Cerebellar nuclear complex (tissue), 1 donor: ENCODE measurements at places on chromosomes 7 and 10.

DNA sequence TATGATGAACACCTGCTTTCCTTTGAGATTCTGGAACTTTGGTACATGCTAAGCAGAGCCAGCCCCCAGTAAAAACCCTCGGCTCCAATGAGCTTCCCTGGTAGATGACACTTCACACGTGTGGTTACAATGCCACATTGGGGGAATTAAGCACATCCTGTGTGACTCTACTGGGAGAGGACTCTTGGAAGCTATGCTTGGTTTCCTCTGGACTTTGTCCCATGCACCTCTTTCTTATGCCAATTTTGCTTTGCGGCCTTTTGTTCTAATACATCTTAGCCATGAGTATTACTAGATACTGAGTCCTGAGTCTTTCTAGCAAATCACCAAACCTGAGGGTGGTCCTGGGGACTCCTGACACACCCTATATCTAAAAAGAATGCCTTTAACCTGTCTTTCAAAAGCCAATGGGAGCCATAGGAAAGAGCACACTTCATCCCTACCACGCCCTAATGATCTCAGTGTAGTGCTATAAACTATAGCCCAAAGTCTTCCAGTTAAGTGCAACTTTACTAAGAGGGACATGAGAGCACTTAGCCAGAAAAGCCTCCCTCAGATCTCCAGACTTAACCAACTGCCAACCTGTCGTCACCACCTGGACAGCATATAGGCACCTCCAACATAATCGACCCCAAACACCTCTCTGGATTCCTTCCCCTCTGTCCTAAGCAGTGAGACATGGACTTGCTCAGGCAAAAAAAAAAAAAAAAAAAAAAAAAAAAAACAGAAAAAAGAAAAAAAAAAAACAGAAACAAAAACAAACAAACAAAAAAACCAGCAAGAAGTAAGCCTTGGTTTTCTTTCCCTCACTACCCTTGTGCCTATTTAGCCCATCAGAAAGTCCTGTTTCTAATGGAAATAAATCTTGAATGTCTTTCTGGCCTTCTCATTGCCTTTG is 37.4 kb downstream of the CCDC6 start:
- DNase-seq: no peak

- DNase-seq: no peak
These were observed 141.7 kb downstream of the SEC23IP start for GRCh38 chr10:120034236-120034635.

DNA sequence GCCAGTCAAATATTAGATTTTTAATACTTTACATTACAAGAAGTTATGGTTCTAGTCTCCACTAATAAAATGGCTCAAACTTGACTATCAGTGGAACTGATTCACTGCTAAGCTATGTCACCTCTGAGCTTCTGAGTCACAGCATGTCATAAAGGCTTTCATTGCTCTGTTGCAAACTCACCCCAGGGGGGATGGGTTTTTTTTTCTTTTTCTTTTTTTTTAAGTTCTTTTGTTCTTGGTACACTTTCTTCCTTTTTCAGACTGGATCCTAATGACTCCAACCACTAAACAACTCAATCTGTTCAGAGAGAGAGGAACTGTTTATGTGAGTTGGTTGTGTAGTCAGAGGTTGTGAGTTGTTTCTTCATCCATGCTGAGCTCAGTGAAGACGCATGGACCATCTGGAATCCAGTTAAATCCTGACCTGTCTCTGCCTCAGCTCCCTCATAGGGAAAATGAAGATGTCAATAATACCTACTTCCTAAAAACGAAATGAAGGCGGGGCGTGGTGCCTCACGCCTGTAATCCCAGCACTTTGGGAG is 11.0 kb downstream of the MYOF start:
- DNase-seq: no peak

- DNase-seq: no peak
These were observed 582.0 kb upstream of the MKI67 start for GRCh38 chr10:128708182-128708581.

DNA sequence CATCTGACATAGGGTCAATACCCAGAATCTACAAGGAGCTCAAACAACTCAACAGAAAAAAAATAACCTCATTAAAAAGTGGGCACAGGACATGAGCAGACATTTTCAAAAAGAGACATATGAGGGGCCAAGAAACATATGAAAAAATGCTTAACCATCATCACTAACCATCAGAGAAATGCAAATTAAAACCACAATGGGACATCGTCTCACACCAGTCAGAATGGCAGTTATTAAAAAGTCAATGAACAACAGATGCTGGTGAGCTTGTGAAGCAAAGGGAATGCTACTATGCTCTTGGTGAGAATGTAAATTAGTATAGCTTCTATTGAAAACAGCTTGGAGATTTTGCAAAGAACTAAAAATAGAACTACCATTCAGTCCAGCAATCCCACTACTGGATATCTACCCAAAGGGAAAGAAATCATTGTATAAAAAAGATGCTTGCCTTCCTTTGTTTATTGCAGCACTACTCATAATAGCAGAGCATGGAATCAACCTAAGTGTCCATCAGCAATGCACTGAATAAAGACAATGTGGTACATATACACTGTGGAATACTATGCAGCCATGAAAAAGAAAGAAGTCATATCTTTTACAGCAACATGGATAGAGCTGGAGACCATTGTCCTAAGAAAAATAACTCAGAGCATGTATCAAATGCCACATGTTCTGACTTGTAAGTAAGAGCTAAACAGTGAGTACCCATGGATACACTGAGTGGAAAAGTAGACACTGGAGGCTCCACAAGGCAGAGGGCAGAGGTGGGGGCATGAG is 139.8 kb downstream of the ADARB2 start:
- no peak for DNase-seq

GRCh38 chr7:122886357-122887081 is at the start of gene CADPS2:
Gene CADPS2, minus strand, starts transcription at chr7:122886460. Its CDS starts 123 bp downstream, at chr7:122886337.
- DNase-seq: peak; percentile 13
